ENCODE measurements at places on chromosomes 13 and 19. TPM values are rescaled to one million over a fixed set of nuclear protein-coding genes. Genes with fewer than 3 reads are reported as not detected.

DNA sequence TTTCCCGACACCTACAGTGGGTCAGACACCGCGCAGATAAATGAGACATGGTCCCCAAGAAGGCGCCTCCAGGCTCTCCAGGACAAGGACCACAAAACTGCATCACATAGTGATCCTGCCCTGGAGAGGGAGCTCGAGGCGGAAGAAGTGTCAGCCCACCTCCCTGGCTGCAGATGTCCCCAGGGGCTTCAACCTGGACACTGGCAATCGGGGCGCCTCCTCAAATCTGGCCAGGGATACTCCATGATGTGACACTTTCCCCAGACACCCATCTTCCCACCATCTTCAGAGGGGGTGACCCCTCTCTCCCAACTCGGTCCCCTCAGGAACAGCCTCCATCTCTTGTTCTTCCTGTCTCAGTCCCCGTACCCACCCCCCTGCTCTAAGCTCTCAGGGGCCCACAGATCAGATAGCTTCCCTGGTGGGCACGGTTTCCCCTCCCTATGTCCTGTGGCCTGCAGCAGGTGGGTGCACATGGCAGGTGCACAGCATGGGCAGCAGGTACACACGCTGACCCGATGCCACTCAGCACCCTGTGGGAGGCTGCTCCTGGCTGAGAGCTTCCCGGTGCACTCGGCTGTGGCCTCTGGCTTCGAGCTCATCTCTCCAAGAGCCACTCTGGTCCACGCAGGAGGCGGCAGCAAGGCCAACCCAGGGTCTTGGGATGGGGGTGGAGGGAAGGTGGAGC, 61.2 kb downstream of the PEPD start:
- no peak for DNase-seq

GRCh38 chr19:16233081-16233776, 35.5 kb downstream of the AP1M1 start:
- DNase-seq, result no peak

- no peak for DNase-seq
Measured at GRCh38 chr13:36362914-36363313, 16.7 kb upstream of the SPART start.

CASP14 gene
- polyA plus RNA-seq, result 0.31 TPM

CYP4F3 gene
- 0.08 TPM for polyA plus RNA-seq

NRTN gene
- polyA plus RNA-seq, result 0.53 TPM
